Muscle of arm (tissue), 14 donors: ENCODE measurements at places on chromosomes 5 and 9. TPM values are rescaled to one million over a fixed set of nuclear protein-coding genes. Genes with fewer than 3 reads are reported as not detected.

Gene KIF4B
- 0.05 TPM for polyA plus RNA-seq

Gene LCN10
- polyA plus RNA-seq = 5.2 TPM

Gene SEC61B
- 115 TPM for polyA plus RNA-seq

Gene NIM1K
- 0.20 TPM for polyA plus RNA-seq

Gene OR1L8
- polyA plus RNA-seq = 0.14 TPM

DNA sequence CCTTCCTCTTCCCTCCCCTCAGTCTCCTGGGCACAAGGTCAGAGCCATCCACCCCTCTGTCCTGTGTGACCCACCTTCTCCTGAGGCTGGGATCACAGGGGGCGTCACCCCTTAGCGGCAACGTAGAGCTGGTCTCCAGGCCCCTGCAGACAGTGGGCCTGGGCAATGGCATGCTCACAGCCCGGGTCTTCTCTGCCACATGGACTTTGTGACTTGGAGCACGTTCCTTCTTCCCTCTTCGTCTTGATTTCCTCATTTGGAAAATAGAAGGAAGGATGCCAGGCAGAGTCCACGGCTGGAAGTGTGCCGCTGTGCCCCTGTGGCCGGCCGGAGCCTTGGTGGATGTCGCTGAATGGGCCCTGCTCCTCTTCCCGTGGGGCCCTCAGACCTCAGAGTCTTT lies 10.0 kb downstream of the RXRA start:
- DNase-seq = no peak

- DNase-seq = peak; percentile 69
These were observed at the start of gene RNF224 for GRCh38 chr9:137227054-137227852. Gene RNF224 (plus strand): TSS chr9:137227502. CDS start chr9:137228336, 834 bp downstream.

DNA sequence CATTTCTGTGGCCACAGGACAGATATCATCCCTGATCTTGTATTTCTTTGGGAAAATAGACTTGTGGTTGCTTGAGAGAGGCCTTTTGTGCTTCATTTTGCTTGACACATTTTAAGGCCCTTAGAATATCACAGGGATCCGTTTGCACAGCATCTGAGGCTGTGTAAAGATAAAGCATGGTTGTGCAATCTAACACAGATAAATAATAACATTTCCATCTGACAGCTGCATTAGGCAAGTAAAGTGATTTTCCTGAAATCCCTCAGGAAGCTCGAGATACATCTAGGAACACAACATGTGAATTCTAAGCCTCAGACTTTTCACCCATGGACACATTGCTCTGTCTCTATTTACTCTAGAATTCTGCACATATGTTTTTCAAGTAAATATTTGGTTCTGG lies 212.8 kb upstream of the ADAMTSL1 start:
- DNase-seq = no peak

- no peak for DNase-seq
These were observed 1.1 kb downstream of the PLK2 start for GRCh38 chr5:58458743-58459145.

DNA sequence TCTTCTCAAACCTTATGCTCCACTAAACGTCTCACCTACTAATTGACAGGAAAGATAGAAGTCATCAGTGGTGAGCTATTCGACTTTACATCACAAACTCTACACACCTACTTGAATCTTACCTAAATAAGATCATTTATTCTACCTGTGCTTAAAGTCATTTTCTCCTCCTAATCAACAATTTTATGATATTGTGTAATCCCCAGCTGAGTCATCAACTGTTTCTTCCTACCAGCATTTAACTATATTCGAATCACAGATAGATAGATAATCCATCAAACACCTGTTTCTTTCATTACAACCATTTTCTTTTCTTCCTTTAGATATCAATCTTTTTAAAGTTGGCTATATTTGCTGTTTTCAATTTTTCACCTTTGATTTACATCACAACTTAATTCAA lies 181.5 kb downstream of the LPAR1 start:
- no peak for DNase-seq

GRCh38 chr5:154312576-154312975 lies 122.0 kb downstream of the GALNT10 start:
- DNase-seq = no peak

GRCh38 chr9:85142968-85143367 lies 473.4 kb downstream of the NTRK2 start:
- DNase-seq = no peak

GRCh38 chr9:125856331-125856730 lies 109.2 kb downstream of the PBX3 start:
- DNase-seq = no peak

- DNase-seq = no peak
These were observed 26.9 kb upstream of the LTC4S start for GRCh38 chr5:179766726-179767455.

GRCh38 chr5:68683632-68684036 lies 410.2 kb upstream of the SLC30A5 start:
- DNase-seq = no peak

- DNase-seq = no peak
These were observed 21.8 kb downstream of the BTNL8 start for GRCh38 chr5:180920710-180921109.
